ENCODE measurements at places on chromosomes 2 and 18. TPM values are rescaled to one million over a fixed set of nuclear protein-coding genes. Genes with fewer than 3 reads are reported as not detected.

Gene TRAF3IP1
- total RNA-seq = 8.0 TPM

Gene GPR45
- not detected for total RNA-seq

Gene COLEC11
- total RNA-seq = 58.6 TPM

Gene VWA3B
- not detected for total RNA-seq

GRCh38 chr2:47208852-47209606 is 53.9 kb upstream of the STPG4 start:
- no peaks in the 10 kb centered on the region for H3K27me3 ChIP-seq
- H3K27ac ChIP-seq = no peak overlapping the region
- no peak for DNase-seq
- H3K4me3 ChIP-seq = no peak overlapping the region

DNA sequence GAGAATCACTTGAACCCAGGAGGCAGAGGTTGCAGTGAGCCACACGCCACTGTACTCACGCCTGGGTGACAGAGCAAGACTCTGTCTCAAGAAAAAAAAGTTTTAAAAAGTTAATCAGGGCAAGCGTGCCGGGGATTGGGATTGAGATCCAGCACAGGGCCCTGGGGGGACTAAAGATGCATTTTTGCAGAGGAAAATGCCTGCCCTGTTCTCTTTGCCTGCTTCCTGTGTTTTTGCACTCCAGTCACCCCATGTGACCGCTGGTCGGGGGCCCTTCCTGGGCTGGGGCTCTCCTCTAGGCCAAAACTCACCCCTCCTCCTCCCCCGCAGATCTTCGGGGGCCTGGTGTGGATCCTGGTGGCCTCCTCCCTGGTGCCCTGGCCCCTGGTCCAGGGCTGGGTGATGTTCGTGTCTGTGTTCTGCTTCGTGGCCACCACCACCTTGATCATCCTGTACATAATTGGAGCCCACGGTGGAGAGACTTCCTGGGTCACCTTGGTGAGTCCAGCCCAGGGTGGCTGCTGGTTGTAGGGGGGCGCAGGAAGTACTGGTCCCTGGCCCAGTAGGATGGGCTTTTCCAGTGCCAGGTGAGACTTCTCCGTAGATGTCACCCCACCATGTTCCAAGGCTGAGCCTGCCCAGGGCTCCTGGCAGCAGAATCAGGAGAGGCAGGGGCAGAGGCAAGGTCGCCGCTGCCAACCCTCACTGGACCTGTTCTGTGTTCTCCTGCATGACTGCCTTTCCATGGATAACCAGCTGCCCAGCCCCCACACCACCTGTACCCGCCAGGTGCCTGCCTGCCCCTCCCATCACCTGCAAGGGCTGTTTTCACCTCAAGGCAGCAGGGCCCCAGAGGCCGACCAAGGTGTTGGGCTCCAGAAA is 22.4 kb downstream of the MAL start:
- H3K36me3 ChIP-seq = no peaks in the 10 kb centered on the region
- H3K27ac ChIP-seq = no peak overlapping the region
- H3K4me3 ChIP-seq = no peak overlapping the region
- no peaks in the 10 kb centered on the region for H3K4me1 ChIP-seq
- no peak for DNase-seq

DNA sequence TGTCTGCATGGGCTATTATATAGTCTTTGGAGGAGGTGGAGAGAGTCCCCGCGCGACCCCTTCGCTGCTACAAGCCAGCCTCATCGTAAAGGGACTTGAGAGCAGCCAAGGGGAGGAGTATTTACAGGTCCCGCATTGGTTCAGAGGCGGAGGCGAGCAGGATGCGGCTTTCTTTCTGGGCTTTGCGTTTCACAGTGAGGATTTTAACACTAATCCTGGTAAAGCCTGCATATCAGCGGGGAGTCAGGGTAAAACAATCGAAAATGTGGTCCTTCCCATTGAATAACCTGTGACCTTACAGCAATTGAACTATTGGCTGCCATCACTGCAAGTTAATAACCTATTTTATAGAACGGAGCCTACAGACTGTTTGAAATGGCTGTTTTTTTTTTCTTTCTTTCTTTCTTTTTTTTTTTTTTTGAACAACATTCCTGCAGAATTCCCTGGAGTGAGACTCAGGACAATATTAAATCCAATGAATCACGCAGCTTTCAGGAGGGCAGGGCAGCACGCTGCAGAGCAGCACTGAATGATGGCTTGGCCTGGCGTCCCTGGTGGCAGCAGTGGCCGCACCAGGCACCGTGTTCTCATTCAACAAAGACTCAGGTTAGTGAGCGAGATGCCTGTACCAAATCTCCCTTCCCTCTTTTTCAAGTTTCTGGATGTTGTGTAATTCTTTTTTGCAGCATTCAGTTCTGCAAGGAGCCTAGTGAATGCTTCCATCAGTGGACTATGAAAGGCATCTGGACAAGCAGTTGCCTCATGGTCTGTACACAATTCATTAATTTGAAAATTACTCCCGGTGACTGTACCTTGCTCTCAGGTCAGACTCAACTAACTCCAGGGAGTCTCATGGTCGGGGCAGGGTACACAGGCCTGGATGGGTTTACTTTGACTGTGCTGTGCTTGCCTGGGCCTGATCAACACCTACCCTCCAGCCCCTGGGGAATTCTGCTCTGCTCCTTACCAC is 19.8 kb downstream of the SMIM21 start:
- DNase-seq = no peak
- H3K27me3 ChIP-seq = no peaks in the 10 kb centered on the region
- H3K27ac ChIP-seq = no peak overlapping the region
- H3K36me3 ChIP-seq = no peaks in the 10 kb centered on the region

DNA sequence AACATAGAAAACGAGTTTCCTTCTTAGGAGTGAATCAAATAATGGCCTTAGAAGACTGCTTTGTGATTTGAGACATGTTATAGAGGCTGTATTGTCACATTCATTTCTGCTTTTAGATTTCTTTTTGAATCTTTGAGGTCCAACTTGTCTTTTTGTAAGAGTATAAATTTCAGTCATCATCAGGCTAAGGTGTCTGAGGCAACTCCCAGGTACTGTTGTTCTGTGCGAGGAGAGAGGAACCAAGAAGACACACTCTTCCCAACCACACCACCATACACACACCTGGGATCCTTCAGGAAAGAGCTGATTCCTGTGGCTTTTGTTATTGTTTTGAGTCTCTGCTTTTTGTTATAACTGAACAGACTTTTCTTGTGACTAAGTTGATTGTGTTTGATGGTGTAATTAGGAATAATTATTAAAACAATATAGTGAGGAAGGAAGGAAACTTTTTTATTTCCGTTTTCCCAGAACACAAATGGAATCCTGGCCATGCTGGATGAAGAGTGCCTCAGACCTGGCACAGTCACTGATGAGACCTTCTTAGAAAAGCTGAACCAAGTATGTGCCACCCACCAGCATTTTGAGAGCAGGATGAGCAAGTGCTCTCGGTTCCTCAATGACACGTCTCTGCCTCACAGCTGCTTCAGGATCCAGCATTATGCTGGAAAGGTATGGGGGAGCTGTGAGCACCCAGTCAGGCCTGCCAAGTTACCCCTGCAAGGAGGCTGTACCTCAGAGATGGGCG is 140.4 kb downstream of the MYO1B start:
- H3K4me1 ChIP-seq = peaks cover 13% of the 10 kb centered on the region
- no peaks in the 10 kb centered on the region for H3K36me3 ChIP-seq
- no peak overlapping the region for H3K4me3 ChIP-seq
- no peak for DNase-seq
- H3K27ac ChIP-seq = no peak overlapping the region

- DNase-seq = no peak
- H3K36me3 ChIP-seq = no peaks in the 10 kb centered on the region
- H3K4me3 ChIP-seq = no peak overlapping the region
Measured at GRCh38 chr2:61910603-61911002, 5.1 kb downstream of the COMMD1 start.

DNA sequence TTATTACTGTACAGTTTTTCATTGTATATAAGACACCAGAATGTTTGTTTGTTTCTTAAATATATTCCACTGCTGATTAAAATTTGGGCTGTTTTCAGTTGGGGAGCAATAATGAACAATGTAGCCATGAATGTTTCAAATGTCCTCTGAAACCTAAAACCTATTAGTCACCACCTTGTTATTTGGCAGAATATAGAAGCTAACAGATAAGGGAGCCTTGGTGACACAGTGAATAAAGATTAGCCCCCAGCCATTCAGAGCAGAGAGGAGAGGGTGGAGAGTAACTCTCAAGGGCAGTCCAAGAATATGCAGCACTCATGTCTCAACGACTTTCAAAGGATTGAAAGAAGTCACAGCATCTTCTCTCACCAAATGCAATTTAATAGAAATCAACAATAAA is 43.1 kb upstream of the ATP8B1 start:
- H3K27me3 ChIP-seq = no peaks in the 10 kb centered on the region
- no peaks in the 10 kb centered on the region for H3K36me3 ChIP-seq
- H3K4me1 ChIP-seq = no peaks in the 10 kb centered on the region
- H3K27ac ChIP-seq = no peak overlapping the region
- H3K4me3 ChIP-seq = no peak overlapping the region
